ENCODE measurements at places on chromosomes 11 and 22.

- DNase-seq = no peak
Observed at GRCh38 chr11:35620795-35621194, 2.5 kb downstream of the FJX1 start.

GRCh38 chr11:2151500-2152257 lies 9.3 kb downstream of the INS start:
- DNase-seq = peak; percentile 85

- DNase-seq = no peak
Observed at GRCh38 chr22:36199001-36199551, 2.5 kb downstream of the APOL4 start.

DNA sequence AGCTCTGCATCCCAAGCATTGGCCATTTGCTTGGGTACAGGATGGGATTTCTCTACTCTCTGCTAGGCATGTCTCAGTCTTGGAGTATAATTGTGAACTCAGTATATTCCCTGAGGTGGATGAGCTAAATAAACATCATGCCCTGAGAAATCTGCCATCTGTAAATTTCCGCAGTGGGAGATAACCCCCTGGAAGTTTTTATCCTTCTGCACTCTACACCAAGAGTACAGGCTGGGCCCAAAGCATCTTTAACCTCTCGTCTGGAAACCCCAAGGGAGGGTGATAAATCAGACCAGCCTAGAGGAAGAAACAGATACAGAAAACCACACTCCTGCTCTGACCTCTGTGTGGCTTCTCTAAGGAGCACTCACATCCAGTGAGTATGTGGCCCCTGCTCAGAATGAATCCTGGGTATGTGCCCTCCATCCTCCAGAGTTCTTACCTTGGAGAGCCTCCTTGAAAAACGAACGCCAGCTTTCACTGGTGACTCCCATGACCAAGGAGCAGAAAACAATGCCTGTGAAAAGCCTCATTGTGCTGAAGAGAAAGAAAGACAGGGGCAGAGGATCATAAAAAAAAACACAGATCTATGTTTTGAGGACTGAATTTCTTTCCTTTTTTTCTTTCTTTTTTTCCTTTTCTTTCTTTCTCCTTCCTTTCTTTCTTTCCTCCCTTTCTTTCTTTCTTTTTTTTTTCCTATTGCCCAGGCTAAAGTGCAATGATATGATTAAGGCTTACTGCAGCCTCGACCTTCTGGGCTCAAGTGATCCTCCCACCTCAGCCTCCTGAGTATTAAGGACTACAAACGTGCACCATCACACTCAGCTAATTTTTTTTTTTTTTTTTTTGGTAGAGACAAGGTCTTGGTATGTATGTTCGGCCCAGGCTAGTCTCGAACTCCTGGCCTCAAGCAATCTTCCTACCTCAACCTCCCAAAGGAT lies 938 bp downstream of the SAA4 start:
- DNase-seq = no peak

GRCh38 chr22:48320048-48320682 lies 1507.5 kb downstream of the BRD1 start:
- no peak for DNase-seq

DNA sequence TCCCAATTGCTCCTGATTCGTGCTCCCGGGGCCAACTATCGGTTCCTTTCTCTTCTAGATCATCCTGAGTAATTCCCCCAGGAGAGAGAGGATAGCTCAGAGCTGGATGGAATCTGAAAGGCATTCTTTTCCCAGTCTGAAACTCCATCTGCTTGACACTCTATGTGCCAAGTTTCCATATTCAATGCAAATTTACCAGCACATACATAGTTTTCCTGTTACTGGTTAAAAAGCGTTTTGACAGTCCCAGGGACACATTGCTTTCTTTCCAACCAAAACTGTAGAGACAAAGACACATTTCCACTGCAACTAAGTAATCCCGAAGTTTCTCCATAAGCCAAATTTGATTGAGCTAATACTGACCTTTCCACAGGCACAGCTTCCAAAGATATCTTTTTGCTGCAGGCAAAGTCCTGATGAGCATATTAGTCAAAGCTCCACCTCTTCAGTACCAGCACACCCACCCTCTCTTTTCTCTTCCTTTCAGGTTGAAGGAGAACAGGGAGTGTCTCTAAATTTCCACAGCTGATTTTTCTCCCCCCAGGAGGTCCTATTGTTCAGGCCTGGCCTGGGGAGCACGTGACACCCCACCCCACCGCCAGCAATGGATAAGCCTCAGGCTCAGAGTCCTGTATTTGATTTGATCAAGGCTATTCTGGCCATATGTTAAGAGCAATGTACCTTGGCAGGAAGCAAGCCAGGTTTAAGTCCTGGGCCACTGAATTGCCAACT lies 9.7 kb upstream of the ANKK1 start:
- peak; percentile 40 for DNase-seq

DNA sequence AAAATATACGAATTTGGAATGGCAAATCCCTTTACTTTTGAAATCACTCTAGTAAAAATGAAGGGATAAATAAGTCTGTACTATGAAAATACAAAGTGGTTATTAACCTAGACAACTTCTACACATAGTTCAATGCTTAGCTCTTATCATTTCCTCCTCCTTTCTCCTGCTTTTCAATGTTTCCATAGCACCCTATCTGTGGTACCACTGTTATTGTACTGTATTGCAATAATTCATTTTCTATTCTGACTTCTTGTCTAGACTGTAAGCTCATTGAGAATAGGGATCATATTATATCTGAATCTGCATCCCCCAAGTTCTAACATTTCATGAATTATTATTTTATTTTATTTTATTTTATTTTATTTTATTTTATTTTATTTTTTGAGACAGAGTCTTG lies 251.4 kb downstream of the TTC28 start:
- DNase-seq = no peak

DNA sequence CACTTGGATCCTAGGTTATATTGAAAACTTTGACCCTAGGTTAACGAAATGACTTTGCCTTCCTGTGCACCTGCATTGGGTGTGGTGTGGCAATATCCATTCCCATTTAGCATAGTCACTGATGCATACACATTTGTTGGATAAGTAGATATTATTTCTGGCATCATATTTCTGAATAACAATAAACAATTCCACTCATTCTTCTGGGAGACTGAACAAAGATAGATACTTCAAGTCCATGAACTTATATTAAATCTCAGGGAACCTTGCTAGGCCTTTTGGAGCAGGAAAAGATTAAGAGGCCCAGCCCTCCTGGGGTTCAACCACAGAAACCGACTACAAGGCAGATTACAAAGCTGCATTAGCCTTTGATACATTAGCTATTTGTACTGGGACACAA lies 118.9 kb downstream of the MSANTD4 start:
- DNase-seq = no peak

GRCh38 chr11:62925745-62926679 lies 4.8 kb upstream of the CHRM1 start:
- DNase-seq = no peak

DNA sequence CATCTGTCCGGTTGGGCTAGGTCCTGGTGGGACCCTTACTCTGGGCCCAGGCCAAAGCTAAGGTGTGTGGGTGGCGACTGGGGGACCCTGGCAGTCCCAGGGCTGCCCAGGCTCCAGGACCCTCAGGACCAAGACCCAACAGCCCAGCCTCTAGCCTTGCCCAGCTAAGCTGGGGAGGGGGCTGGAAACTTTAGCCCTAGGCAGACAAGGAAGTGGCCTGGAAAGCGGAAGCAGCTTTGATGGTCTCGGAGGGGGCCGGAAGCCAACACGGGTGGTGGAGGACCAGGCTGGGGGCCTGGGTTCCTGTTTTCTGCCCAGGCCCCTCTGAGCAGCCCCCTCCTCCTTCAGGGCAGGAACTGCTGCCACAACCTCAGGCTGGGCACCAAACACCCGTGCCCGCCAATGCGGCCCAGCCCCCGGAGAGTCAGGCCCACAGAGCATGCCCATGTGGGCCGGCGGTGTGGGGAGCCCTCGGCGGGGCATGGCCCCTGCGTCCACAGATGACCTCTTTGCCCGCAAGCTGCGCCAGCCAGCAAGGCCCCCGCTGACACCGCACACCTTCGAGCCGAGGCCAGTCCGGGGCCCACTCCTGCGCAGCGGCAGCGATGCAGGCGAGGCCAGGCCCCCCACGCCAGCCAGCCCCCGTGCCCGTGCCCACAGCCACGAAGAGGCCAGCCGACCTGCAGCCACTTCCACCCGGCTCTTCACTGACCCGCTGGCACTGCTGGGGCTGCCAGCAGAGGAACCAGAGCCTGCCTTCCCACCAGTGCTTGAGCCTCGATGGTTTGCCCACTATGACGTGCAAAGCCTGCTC lies 2.8 kb downstream of the SIPA1 start:
- DNase-seq = no peak

DNA sequence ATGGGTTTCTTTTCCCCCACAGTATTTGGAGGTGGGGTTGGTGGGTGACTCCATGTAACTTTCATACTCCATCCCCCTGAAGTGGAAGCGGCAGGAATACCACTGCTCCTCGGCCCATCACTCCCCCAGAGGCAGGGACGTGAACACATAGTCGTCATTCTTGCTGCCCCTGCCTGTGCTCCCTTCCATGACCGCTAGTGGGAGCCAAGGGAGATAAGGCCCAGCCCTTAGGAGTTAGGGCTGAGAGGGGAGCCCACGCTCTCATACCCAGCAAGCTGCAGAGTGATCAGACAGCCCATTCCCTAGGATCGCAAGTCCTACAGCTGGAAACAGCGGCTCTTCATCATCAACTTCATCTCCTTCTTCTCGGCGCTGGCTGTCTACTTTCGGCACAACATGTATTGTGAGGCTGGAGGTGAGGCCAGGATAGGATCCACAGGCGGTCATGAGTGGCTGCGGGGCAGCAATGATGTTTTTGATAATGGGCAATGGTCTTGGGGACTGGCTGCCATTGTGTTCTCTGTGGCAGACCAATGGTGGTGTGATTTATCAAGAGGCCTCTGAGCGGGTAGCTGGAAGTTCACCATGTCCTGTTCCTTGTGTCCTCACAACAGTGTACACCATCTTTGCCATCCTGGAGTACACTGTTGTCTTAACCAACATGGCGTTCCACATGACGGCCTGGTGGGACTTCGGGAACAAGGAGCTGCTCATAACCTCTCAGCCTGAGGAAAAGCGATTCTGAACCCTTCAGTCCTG lies 15.9 kb downstream of the RHOG start:
- peak; percentile 44 for DNase-seq

GRCh38 chr11:130964058-130964792 lies 47.9 kb upstream of the SNX19 start:
- DNase-seq = no peak

- DNase-seq = peak; percentile 81
Observed at GRCh38 chr11:35549787-35550186, 24.4 kb upstream of the PAMR1 start.

DNA sequence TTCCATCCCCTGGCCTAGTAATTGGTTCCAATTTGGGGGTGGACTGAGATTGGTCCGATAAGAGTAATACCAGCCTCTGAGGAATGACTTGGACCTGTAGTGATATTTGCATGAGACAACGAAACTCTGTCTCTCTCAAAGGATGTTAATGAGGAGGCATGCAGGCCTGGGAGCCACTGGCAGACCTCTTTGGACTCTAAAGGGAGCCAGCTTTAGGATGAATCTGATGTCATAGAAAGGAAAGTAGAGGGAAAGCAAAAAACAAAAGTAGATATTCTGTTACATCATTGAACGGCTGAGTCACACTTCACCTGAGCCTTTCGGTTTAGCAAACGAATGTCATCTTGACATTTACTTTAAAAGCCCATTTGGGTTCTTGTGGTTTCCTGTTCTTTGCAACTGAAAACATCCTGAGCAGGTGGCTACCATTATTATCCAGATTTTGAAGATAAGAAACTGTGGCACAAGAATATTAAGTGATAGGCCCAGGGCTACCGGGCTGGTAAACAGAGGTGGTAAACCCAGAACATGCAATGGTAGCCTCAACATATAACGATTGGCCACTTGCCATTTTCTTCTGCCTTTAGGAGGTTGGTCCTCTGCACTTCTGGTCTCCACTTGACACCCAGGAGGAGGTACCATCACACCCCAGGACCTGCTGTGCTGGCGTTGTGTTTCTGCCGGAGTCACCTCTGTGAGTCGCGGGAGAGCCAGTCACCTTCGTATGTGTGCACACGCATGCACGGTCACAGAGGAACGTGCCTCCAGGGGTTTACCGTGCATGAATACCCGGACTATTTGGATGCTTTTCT lies 42.7 kb downstream of the RTL6 start:
- DNase-seq = no peak

GRCh38 chr11:116605543-116606459 lies 167.0 kb downstream of the BUD13 start:
- no peak for DNase-seq

GRCh38 chr11:1967641-1968225 lies 20.6 kb downstream of the MRPL23 start:
- DNase-seq = no peak

- DNase-seq = no peak
Observed at GRCh38 chr11:19323502-19323901, 82.8 kb upstream of the E2F8 start.

- no peak for DNase-seq
Observed at GRCh38 chr22:39773976-39774539, 119.5 kb downstream of the ENTHD1 start.

DNA sequence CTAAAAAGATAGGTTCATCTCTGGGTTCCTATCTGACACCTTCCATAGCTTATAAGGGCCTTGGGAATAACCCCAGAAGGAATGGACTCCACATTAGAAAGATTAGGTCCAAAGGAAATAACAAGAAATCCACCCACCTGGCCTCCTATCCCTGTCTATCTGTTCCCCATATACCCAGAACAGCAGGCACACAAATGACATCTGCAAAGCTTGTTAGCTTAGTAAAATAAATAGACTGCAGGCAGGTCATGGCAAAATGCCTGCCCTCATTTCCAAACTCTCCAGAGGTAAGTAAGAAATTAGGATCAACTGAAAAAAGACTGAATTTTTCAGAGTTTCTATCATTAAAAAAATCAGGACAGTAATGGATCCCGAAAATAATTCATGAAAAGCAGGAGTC lies 489.5 kb downstream of the DLG2 start:
- DNase-seq = no peak

DNA sequence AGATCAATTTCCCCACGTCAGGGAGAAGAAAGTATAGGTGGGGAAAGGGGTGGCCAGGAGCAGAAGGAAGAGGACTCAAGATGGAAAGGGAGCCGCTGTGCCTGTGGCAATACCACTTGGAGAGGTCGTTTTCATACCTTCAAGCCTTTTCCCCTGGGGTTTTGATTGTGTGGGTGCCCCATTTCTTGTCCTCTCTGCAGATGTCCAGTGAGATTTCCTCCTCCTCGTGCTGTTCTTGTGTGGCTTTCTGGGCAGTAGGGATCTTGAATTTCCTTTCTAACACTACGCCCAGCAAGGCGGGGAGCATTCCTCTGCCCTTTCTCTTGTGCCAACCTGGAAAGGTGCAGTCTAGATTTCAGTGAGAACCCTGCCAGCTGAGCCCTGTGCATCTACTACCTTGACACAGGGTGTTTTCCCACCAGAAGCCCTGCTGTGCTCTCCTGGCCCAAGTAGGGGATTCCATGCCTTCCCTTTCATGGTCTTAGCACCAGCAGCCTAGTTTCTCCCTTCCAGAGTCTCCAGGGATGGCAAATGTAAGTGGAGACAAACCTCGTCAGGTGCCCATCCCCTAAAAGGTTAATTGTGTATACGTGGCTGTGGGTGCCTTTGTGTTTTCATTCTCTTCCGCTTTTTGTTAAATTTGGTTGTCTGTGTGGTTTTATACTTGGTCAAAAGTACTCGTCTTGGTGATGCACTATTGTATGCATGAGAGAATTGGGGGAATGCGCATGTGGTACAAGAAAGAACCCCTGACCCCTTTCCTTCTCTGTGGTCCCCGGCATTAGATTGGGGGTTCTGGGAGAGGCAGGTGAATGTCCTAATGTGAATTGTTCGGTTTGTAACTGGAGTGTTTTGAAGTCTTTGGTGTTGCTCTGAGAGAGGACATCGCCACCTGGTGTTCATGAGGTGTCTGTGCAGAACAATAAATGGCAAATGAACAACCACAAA lies 71.4 kb upstream of the MPEG1 start:
- peak; percentile 61 for DNase-seq

Data from AG20443 (cell line).